Esophagus (tissue), 2 donors: ENCODE measurements at places on chromosomes 6 and 20. TPM values are rescaled to one million over a fixed set of nuclear protein-coding genes. Genes with fewer than 3 reads are reported as not detected.

Gene EYA4
- 0.04 TPM for polyA plus RNA-seq

Gene HLA-G
- polyA plus RNA-seq, result 0.07 TPM

Gene KIAA1755
- polyA plus RNA-seq, result 1.7 TPM

Gene KHDC1L
- polyA plus RNA-seq, result 0.22 TPM

Gene MTCH1
- 58.0 TPM for polyA plus RNA-seq

Gene RBM24
- 0.51 TPM for polyA plus RNA-seq

Gene SALL4
- polyA plus RNA-seq, result 0.08 TPM

Gene C4A
- polyA plus RNA-seq, result 13.1 TPM

Gene TRIM15
- not detected for polyA plus RNA-seq

Gene SNX21
- 9.3 TPM for polyA plus RNA-seq

Gene TBC1D32
- polyA plus RNA-seq, result 1.2 TPM

Gene BMP6
- 0.55 TPM for polyA plus RNA-seq

Gene CRISP2
- 3.1 TPM for polyA plus RNA-seq
